ENCODE measurements at places on chromosomes 4 and X. TPM values are rescaled to one million over a fixed set of nuclear protein-coding genes. Genes with fewer than 3 reads are reported as not detected.

- no peaks in the 10 kb centered on the region for H3K36me3 ChIP-seq
- no peak overlapping the region for H3K4me3 ChIP-seq
- H3K27ac ChIP-seq, result no peak overlapping the region
- no peaks in the 10 kb centered on the region for H3K27me3 ChIP-seq
- H3K4me1 ChIP-seq, result peaks cover 33% of the 10 kb centered on the region
Observed at GRCh38 chr4:16031546-16032395, 52.1 kb downstream of the PROM1 start.

- no peaks in the 10 kb centered on the region for H3K36me3 ChIP-seq
- peaks cover 16% of the 10 kb centered on the region for H3K4me1 ChIP-seq
- H3K27ac ChIP-seq, result no peak overlapping the region
- no peaks in the 10 kb centered on the region for H3K27me3 ChIP-seq
- DNase-seq, result no peak
Observed at GRCh38 chrX:78759081-78759480, 11.6 kb downstream of the LPAR4 start.

Gene GAGE13
- total RNA-seq, result not detected

Gene FREM3
- total RNA-seq, result not detected

Gene RAI2
- 0.87 TPM for total RNA-seq

- H3K27ac ChIP-seq, result no peak overlapping the region
- H3K27me3 ChIP-seq, result no peaks in the 10 kb centered on the region
- no peak for DNase-seq
- no peaks in the 10 kb centered on the region for H3K4me1 ChIP-seq
- H3K36me3 ChIP-seq, result no peaks in the 10 kb centered on the region
Observed at GRCh38 chrX:139448996-139449395, 81.5 kb upstream of the F9 start.
